ENCODE measurements at places on chromosomes 1 and 21.

- no peak for DNase-seq
These were observed 356.5 kb downstream of the GPATCH2 start for GRCh38 chr1:217274416-217274815.

GRCh38 chr1:204478921-204479320 is 15.7 kb downstream of the PIK3C2B start:
- no peak for DNase-seq

- no peak for DNase-seq
These were observed 47.1 kb upstream of the FMN2 start for GRCh38 chr1:240044620-240045019.

- no peak for DNase-seq
These were observed 110.1 kb downstream of the VPS13D start for GRCh38 chr1:12339811-12340543.

All from esophagus squamous epithelium (tissue), 5 donors.